NB4 (cell line): ENCODE measurements at places on chromosomes 4 and X.

DNA sequence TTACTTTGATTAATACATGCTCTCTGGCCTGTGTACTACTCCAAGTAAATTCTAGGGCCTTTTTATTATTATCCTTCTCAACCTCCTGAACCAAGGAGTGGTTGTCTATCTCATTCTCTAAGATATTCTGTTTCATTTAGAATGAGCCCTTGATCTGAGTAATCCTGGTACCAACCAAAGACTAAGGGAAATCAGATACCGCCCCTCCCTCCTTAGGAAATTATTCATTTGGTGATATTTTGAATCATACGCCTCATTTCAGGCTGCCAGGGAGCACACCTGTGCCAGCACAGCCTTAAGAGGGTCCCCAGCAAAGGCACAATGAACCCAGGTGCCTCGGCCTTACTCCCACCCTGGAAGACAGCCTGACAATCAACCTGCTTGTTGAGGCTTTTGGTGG is 73.2 kb upstream of the STARD8 start:
- DNase-seq, result no peak

- DNase-seq, result no peak
Observed at GRCh38 chrX:138945219-138945618, 233.7 kb upstream of the FGF13 start.

DNA sequence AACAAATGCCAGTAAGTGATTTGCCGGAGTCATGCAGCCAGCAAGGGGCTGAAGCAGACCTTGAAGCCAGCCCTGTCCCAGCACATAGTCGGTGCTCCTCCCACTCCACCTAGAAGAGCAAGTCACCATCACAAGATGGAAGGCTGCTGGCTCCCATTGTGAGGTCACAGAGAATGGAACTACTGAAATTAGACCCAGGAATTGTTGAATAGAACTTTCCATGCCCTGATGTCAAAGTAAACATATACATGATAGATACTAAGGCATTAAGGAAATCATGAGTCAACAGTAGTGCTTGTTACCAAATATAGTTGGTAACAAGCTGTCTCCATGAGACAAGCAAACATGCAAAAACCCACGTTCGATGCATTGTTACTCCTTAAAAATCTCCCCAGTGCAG is 177.1 kb upstream of the MID1 start:
- DNase-seq, result no peak

DNA sequence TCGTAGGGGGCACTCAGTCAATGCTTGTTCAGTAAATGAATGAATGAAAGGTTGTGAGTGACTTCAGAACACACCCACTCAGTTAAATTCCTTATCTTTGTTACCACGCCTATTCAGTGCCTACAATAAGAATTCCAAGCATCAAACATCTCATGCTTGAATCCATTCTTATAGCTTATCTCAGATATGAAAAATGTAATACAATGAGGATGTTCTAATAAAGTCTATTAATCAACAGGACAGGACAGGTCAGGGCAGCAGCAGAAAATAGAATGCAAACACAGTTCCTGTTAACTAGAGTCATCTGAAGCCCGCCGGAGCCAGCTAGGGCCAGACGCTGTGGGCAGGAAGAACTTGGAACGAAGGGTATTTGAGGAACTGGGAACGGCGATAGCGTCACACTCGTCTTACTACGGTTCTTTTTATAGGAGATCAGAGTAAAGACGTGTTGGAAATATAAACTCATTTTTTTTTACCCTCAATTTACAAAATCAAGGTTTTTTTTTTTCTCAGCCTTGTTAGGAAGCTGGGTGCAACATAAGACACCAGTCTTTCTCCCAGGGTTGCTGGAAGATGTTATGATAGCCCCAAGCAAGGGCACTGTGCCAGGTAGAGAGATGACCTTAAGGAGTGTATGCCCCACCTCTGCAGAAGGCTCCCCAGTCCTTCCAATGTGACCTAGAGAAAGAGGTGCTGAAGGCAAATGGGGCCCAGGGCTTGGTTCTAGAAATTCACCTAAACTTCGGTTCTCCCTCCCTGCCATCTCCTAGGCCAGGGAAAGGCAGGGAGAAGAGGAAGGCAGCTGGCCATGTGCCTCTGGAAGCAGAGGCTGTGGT is 48.3 kb downstream of the SEL1L3 start:
- DNase-seq, result no peak

- DNase-seq, result peak; percentile 62
Observed at GRCh38 chr4:179465131-179465797, 2023.0 kb upstream of the AGA start.

- DNase-seq, result no peak
Observed at GRCh38 chrX:149688552-149688951, 23.3 kb upstream of the MAGEA11 start.

DNA sequence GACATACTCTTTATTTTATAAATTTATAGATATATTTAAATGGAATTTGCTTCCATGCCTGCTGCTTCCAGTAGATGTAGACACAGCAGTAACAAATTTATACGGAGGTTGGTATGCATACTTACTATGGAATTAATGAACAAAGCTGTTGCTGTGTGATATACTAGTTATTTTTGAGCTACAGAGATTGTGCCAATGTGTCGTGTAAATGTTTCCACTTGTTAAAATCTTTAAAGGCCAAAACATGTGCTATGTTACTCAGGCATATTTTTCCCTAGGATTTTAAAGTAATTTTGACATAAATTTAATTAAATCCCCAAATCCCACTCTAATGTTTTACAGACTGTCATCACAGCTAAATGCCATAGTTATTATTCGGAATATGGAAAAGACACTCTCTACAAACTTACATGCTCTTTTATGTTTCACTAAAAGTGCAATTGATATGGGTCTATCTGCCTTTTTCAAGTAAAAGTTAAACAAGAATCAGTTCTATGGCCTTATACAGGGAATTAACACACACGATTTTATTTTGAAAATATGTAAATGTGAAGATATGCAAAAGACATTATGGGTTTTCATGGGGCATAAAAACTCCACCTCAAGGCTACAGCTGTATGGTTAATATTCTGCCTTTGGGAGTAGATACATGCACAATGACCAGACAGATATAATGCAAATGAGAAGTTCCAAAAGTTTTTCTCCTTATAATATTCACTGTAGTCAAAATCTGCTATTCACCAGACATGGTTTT is 256.8 kb downstream of the FSTL5 start:
- no peak for DNase-seq

DNA sequence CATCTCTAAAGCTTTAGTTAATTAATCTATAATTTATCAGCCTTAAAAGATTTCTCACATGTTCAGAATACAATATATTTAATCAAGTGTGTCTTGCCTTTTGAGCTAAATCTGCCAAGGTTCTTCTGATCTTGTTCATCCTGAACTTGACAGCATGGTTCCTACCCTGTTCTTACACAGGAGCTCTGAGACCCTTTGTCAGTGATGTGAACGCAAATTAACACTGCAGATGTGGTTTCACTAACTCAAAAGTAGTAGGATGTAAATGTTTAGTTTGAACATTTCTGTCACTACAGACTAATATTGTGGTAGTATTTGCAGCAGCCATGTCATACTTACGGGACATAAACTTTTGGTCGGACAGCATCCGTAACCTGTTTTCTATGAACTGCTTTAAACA is 59.4 kb downstream of the SMARCAD1 start:
- no peak for DNase-seq

- peak; percentile 81 for DNase-seq
Observed at GRCh38 chr4:6873792-6874461, 35.7 kb upstream of the TBC1D14 start.

DNA sequence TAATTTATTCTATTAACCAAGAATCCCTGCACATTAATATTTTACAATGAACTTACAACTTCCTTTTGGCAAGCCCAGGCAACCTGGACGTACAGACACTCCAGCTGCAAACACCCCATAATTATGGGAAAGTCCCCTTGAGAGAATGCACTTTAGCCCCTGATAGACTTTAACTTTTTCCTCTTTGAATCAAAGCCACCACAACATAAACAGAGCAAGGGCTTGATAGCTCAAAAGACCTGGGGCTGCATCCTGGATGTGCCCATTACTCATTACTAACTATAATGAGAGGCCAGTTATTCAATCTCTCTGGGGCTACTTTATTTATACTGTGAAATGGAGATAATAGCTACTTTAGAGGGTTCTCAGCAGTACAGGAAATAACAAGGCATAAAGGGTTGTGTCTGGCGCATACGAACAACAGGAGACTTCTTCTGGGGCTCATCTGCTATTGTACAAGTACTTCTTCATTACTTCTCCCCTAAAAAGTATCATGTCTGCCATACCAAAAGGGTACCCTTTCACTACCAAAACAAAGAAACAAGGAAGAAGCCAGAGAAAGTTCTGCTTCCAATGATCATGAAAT is 54.9 kb downstream of the CASK start:
- no peak for DNase-seq

DNA sequence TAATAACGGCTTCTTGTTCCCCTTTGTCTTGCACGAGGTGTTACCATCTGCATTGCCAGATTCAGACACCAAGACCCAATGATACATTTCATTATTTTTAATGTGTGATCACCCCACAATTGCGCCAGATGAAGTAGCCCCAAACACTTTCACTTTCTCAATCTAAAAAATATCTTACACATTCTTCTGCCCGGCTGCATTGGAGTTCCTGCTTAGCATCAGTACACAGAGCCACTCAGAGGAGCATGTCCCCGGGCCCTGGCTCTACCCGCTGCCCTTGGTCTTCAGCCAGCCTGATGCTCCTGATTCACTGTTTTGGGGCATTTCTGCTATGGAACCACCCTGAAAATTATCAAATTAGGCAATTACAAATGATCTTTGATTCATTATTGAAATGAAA is 66.0 kb upstream of the TENM3 start:
- DNase-seq, result no peak

DNA sequence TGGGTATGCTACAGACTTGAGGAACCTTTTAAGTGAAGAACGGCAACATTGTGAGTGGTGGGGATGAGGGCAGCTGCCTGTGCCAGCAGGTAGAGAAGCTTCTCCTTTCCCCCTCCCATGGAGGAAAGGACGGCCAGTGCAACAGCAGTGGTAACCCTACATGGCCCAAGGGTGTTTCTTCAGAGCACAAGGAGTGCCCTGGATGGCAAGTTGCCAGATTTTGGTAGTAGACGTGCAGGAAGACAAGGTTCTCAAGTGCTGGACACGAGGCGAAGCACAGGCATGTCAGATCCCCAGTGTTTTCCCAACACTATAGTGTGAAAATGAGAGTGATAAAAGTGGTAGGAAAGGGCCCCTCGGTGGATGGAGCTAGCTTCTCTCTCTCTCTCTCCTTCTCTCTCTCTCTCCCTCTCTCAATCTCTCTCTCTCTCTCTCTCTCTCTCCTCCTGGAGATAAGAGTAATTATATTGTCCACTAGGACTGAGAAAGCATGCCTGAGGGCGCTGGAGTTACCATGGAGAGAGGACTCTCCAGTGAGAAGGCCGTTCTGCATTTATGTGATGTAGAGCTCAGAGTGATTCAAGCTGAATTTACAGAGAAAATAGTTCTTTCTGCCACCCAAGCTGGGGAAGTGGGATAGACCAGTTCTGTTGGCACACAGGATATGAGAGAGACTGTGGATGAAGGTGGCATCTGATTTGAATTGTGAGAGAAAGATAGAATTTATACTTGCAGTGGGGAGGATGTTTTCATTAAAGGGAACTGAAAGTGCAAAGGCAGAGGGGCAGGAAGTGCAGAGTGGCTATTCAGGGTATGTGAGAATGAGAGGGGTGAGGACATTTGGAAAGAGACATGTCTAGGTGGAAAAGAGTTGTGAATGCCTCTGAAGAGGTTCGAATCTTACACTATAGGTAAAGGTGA is 25.7 kb upstream of the TRPC3 start:
- peak; percentile 9 for DNase-seq

DNA sequence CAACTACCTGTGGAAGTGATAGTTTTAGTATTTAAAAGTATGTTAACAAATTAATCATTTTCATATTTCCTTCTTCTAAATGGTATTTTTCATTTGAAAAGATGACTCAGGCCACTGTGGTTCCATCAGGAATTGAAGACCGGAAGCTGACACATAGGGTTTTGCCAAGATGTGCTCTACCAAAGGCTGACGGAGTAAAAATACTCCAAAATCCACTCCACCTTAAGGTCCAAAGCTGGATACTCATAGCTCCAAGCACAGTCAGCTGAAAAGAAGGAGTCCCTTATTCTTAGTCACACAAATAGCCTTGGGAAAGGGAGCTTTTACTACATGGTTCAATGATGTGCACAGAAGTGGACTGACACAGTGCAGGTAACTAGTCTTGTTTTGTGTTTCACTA is 472.0 kb downstream of the ARAP2 start:
- DNase-seq, result no peak

DNA sequence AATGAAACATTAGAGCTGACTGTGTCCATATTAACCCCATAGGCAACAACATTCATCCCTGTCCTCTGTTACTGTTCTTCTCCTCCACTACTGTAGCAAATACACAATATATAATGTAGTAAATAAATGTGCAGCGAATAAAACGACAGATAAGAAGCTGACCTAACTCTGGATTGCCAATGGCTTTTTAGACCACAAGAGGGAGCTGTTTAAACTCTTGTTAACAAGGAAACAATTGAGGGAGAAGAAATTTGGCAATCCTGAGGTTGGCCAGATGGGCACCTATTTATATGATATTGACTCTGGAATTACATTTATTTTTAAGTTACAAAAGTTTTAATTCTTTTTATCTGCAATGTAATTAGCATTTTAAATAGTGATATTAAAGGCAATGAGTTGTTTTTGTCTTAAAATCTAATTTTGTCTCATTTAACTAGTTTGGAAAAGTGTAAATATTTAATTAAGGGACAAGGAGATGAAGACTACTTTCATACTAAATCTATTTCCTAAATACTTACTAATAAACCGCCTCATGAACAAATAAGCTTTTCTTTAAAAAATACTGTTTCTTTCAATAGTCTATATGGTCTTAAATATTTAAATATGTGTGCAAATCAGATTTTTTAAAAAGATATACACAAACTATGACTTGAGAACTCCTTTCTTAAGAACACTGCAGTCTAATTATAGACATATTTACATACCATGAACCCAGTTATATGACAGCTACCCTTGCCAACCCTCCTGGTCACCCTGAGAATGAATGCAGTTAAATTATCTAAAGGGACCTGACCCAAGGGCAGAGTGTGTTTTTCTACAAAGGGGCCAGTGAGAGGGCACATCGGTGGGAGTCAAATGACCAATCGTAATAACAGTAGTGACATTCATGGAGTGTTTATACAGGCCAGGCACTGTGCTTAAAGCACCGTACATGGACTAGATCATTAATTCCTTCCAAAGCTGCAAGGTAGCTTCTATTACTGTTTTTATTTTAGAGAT is 52.9 kb upstream of the HPF1 start:
- DNase-seq, result peak; percentile 71

DNA sequence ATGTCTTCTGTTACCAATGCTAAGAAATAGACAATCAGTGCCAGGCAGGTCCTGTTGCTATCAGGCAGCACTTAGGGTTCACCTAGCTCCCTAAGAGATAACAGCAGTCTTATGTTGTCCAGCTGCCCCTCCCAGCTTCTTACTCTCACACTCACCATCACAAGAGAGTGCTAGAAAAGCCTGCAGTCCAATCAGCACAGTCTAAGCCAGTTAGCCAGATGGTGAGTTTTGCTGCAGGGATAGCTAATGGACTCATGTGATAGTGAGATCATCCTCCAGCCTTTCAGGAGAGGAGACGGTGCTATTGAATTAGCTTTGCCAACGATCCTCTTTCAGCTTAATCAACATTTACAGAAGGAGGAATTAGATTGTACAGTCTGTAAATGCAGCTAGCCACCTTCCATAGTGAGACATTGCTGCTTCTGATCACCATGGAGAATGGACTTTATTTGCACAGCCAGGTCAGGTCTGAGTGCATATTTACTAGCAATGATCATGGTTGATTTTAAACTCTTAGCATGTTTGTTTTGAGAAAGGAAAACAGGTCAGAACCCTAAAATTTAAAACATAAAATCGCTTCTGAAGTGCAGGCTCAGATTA is 438.3 kb downstream of the CENPC start:
- no peak for DNase-seq
